ENCODE measurements at places on chromosomes 12 and 14. TPM values are rescaled to one million over a fixed set of nuclear protein-coding genes. Genes with fewer than 3 reads are reported as not detected.

Gene BBS10
- 5.2 TPM for total RNA-seq

Gene PAPLN
- total RNA-seq, result 15.6 TPM

Gene TIMM9
- total RNA-seq, result 51.6 TPM

Gene ZNF605
- 3.6 TPM for total RNA-seq

- DNase-seq, result no peak
Measured at GRCh38 chr14:58089612-58090011, 62.4 kb downstream of the ARMH4 start.

DNA sequence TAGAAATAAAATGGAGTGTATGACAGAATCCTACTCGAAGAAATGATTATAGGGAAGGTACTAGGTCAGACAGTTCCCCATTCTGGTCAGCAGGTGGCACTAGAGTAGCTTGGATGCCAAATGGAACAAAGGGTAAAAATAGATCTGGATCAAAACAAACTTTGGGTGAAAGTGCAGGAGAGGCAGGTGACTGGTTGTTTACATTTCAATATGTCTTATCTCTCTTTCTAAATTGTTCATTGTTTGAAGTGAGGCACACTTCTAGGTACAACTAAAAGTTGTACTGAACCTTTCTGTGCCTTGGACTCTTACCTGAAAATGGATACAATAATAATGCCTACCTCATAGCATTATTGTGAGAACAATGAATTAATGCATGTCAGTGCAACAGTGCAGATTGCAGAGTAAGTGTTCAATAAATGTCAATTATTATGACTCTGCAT, 62.0 kb upstream of the OSBPL8 start:
- peak; percentile 21 for DNase-seq

GRCh38 chr14:23240661-23241060, 2.9 kb downstream of the RNF212B start:
- no peak for DNase-seq

GRCh38 chr12:68206446-68206845, 19.2 kb downstream of the IL26 start:
- no peak for DNase-seq

- no peak for DNase-seq
Measured at GRCh38 chr14:99324291-99324690, 52.3 kb upstream of the BCL11B start.

DNA sequence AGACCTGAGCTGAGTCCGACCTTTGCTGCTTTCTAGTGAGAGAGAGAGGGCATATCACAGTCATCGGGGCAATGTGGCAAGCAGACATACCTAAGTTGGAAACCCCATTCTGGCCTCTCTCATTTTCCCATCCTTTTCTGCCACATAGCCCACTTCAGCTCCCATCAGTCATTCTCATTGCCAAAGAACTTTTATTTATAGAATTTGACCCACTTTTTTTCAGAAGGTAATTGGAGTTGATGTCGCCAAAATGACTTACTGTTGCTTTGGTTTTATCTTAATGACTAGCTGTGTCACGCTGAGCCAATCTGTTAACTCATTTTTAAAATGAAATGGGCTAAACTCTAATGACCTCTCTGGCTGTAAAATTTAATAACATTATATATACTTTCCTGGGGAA, 63.9 kb upstream of the RMST start:
- DNase-seq, result no peak

DNA sequence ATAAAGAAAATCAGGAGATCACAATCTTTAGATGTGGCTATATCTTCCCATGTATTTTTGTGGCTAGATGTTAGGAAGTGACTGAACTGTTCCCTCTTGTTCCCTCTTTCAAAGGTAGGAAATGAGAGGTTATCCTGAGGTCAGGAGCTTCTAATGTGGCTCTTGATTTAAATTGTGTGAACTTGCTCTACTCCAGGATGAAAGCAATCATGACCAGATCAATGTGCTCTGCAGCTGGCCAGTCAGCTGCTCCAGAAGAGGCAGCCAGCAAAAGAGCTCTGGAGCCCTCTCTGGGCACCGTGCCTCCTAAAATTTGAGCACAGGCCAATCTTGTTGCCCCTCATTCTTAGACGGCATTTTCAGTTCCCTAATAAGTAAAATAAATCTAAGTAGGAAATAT, 32.0 kb downstream of the CDK17 start:
- no peak for DNase-seq

- no peak for DNase-seq
Measured at GRCh38 chr12:45458854-45459807, 243.2 kb downstream of the ANO6 start.

DNA sequence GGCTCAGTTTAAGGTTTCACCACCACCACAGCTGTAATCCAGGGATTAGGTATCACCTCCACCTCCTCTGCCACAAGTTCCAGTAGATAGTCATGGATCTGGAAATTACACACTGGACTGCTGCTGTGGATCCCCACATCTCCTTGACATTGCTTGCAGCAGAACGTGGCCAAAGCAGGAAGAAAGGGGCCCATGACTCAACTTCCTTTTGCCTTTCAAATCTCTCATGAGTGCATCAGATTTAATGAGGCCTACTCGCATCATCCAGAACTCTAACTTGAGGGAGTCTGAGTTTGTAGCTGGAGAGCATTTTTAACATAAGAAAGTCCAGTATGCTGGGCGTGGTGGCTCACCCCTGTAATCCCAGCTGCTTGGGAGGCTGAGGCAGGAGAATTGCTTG, 29.2 kb upstream of the TMED10 start:
- DNase-seq, result no peak

All from GM12878 (cell line).